ENCODE measurements at places on chromosomes 6 and 20.

GRCh38 chr6:112227411-112227810, 27.0 kb downstream of the LAMA4 start:
- DNase-seq: no peak

DNA sequence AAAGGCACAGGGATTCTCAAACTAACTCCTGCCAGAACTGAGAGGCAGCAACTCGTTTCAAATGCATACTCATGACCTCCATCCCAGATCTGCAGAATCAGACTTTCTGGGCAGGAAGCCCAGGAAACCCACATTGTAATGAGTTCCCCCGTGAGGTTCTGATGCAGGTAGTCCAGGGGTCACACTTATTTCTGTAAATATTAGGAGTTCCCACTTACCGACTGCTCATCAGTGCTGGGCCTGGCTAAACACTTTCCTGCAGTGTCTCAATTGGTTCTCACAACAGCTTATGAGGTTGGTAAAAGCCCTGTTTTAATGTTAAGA, 11.6 kb downstream of the DUSP15 start:
- DNase-seq: no peak

DNA sequence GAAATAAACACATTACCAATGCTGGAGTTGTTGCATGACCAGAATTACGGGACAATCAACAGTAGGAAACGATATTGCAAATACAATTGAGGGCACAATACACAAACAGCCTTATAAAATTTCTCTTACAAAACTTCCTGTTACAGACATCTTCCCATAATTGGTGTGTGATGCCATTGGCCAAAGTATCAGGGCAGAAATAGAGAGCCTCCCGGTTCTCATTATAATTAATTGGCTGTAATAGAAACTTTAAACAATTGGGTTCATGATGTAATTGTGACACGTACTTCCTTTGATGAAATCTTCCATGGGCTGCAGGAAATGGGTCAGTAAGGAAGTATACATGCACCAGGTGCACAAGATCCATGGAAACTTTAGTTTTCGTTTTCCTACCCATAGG, 40.3 kb upstream of the RALGAPA2 start:
- no peak for DNase-seq

GRCh38 chr6:111941686-111942330, 68.6 kb upstream of the FYN start:
- no peak for DNase-seq

- DNase-seq: no peak
These were observed 260.1 kb downstream of the PRL start for GRCh38 chr6:22036699-22037098.

- DNase-seq: no peak
These were observed 103.4 kb upstream of the SLC22A23 start for GRCh38 chr6:3560211-3560610.

- DNase-seq: no peak
These were observed 484.8 kb downstream of the PREX1 start for GRCh38 chr20:48342822-48343513.

- DNase-seq: no peak
These were observed 35.7 kb downstream of the TFAP2C start for GRCh38 chr20:56664796-56665195.

GRCh38 chr6:44049163-44049988, 77.9 kb downstream of the MRPL14 start:
- DNase-seq: no peak

DNA sequence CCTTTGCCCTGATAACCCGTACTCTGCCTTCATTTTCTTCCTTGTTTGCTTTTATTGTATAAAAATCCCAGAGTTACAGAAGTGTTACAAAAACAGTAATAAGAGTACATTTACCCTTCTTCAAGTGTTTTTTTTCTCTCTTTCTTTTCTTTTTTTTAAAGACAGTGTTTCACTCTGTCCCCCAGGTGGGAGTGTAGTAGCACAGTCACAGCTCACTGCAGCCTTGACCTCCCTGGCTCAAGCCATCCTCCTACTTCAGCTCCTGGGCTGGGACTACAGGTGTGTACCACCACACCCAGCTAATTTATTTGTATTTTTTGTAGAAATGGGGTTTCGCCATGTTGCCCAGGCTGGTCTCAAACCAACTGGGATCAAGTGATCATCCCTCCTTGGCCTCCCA, 402.7 kb downstream of the CDKAL1 start:
- no peak for DNase-seq

GRCh38 chr6:148166339-148166968, 176.2 kb upstream of the SASH1 start:
- no peak for DNase-seq

DNA sequence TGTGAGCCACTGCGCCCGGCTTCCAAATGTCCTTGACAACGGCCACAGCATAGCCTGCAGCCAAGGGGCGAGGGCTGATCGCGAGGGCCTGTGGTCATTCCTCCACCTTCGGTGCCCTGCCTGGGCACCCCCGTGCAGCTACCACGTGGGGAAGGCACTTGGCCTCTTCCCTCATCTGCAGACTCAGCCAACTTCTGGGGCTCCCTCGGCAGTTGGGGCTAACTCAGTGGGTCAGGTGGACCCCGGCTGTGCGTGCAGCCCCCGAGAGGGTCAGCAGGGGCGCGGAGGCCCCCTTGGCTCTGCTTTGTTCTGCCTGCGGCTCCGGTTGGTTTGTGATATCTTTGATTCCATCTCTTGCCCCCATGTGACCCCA, 52.9 kb upstream of the BHLHE23 start:
- no peak for DNase-seq

DNA sequence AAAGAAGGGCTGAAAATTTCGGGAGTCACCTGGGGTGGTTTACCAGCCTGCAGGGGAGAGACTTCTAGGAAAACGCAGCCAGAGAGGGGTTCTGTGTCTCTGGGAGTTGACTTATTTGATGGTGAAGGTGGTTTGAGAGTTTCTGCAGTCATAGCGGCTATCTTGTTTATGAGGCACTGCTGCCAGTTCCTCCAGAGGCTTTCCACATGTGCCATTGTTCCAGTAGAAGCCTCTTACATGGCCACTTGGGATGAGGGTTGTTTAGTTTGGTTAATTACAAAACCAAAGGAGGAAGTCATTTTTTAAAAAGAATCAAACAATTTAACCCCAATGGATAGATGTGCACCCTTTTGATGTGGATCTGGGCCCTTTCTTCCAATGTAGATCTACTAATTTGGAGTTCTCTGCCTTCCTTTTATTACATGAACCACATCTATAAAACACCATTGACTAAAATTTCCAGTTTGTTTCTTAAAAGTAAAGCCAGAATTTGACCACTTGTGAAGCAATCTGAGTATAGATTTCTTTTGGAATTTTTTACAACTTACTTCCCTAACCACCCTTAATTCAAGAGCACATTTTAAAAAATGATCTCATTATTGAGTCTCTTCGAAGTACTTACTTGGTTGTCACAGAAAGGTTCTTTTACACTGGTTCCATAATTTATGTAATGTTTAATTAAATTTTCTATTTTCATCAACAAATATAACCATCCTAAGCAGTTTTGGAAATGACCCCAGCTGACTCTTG, 97.6 kb downstream of the TCP11 start:
- DNase-seq: no peak

- no peak for DNase-seq
These were observed 27.7 kb downstream of the IL20RA start for GRCh38 chr6:137017081-137017480.

DNA sequence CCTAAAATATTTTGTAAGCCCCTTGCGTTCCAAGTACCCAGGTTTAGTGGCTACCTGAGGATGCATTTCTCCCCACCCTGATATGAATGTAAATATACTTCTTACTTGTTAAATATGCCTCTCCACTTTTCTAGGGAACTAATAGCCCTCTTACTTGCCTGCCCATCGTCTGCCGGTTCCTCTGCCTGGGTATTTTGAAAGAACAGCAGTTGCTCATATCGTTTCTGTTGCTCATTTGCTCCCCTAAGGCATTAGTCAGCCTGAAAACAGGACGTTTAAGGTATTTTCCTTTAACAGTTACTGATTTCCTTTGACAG, 141.3 kb upstream of the CARMIL1 start:
- no peak for DNase-seq

DNA sequence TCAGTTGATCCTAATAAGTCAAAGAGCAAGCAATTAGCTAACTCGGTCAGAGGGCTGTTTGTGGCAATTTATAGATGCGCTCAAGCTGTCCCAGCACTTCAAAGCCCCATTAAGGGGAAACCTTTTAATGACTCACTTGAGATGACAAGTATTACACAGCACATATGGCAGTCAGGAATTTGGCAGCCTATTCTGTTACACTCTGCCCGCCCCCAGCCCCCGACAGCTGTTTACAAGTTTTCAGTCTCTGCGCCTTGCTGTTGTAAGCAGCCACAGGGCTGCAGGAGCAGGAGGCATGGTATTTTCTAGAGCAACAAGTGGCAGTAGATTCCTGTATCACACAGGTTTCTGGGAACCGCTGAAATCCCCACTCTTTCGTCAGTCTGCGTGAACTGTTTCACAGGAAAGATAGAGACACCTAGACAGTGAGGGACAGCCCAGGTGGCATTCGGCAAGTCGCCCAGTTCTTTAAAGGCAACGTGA, 263.0 kb downstream of the FOXC1 start:
- DNase-seq: no peak

DNA sequence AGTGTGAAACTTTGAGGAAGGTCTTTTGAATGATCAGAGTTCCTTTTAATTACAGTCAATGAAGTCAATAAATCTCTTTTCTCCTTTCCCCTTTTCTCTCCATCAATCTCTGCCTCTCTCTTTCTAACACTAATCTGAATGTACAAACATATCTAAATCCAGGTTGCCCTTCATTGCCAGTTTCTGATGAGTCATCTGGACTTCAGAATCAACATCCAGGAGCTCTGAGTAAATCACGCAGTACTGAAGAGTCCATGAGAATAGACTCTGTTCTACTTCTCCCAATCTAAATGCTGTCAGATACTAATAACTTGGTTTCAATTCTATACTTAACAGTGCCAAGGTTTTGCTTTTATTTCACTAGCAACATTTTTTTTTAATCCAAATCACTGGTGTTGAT, 238.7 kb upstream of the THEMIS start:
- no peak for DNase-seq

DNA sequence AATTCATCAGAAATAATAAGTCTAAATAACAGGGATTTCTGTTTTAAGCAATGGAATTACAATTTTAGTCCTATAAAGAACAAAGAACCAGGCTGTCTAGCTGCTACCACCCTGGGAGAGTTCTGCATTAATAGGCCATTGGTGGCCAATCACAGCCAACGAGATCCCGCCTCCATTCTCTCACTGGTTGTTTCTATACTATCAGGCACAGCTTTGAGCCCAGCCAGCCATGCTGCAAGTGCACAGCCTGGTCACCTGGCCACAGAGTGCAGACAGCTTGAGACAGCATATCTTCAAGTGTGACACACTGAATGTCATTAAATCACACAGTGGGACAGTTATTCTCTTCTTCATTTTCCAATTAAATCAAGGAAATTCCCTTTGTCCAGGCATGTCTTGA, 16.1 kb upstream of the RAB22A start:
- no peak for DNase-seq

DNA sequence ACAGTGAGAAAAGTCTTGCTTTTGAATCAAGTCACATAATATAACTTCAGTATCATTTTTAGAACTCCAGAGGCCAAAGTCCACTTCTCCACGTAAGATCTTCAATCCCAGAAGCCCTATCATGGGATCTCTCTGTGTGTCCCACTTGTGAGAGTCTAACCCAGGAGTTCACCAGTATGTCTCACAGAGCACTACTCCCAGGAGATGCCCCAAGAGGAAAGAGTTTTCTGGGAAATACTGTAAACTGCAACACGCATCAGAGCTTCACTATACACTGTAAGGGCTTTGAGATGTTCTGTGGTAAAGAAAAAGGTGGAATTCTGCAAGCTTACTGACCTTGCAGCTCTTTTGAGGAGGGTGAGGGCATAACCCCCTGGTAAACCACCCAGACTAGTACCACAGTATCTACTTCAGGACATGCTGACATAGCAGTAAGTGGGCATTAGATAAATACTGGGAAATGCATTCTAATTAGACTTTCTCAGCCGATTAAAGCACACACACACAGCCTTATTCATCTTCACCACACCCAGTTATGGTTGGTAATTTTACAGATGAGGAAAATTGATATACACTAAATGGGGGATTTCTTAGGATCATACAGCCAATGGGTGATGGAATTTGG, 12.3 kb downstream of the DCBLD1 start:
- DNase-seq: no peak

GRCh38 chr20:39778431-39778830, 816.3 kb downstream of the DHX35 start:
- no peak for DNase-seq

- DNase-seq: peak; percentile 55
These were observed 54.3 kb upstream of the BACH2 start for GRCh38 chr6:90350689-90351554.

All from CD4-positive, alpha-beta T cell treated with Interleukin-17A for 4 hours (primary cell).